NCI-H1105 treated with DMSO at 0.1 percent for 48 hours (cell line): ENCODE measurements at places on chromosomes 7 and 10.

- DNase-seq = no peak
Observed at GRCh38 chr10:49572594-49573114, 33.7 kb upstream of the ERCC6 start.

- no peak for DNase-seq
Observed at GRCh38 chr10:12822893-12823170, 178.7 kb downstream of the CCDC3 start.

DNA sequence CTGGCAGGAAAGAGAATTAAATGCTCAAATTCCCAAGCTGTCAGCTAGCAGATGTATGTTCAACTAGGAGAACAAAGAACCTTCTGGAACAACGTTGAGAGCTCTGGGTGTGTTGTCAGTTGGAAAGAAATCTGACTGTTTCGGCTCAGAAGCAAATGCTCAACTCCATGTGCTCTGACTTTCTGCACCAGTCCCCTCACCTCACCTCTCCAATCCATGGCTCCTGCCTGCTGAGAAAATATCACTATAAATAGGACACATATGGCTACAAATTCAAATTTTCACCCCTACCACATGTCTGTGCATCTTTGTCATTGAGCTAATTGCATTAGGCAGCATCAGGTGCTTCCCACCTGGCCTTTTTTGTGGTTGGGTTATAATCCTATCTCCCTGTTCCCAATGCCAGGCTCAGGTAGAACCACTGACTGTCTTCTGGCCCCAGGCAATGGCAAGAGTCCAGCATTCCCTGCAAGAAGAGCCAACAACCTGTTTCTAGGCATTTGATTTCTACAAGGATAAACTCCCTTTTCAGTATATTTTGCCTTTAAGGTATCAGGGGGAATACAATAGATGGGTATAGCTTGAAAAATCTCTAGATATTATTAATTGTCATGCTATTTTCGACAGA lies 142.6 kb upstream of the LSM8 start:
- DNase-seq = peak; percentile 29

DNA sequence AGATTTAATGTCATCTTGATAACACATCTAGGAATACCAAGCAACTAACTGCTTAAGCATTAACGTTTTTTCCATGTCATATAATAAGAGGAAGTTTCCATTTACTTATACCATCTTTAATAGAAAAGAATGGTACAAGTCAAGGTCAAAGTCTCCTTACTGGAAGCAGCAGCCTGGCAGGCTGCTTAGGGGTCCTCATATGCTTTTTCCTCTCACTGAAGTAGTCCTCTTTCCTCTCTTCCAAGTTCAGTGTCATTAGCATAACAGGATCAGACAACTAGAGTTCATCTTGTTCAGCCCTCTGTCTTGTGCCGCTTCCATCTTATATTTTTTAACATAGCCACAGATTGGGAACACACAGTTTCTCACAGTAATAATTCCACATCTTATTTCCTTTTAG lies 405.7 kb downstream of the GFRA1 start:
- no peak for DNase-seq

DNA sequence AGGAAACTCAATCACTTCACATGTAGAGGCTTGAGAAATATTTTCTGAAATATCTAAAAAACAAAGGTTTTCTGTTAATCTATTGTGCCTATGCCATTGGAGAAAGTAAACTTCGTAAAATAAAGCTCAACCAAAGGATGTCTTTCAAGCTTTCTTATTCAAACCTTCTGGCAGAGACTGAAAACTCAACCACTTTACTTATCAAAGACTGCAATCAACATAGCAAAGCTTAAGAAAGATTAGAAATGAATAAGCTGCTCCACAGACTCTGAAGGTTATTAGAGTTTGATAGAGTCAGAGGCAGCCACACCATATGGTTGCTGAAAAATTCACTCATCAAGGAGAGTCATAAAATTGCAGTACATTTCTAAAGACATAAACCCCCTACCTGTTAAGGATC lies 245.8 kb upstream of the MEOX2 start:
- no peak for DNase-seq

DNA sequence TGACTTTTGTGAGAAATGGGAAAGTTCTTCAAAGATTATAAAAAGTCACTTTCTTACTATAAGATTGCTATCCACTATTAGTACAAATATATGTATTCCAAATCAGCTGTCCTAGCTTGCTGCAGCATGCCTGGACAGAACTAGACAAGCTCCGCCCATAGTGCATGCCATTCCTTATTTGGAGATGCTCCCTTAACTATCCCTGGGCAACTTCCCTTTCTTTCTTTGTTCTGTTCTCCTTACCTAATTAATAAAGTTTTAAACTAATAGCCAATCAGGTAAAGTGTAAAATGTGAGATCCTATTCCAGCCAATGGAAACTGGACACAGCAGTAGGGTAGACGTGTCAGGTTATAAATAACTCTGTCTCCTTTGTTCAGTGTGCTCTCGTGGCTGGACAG lies 281.9 kb downstream of the CAMK1D start:
- DNase-seq = no peak

DNA sequence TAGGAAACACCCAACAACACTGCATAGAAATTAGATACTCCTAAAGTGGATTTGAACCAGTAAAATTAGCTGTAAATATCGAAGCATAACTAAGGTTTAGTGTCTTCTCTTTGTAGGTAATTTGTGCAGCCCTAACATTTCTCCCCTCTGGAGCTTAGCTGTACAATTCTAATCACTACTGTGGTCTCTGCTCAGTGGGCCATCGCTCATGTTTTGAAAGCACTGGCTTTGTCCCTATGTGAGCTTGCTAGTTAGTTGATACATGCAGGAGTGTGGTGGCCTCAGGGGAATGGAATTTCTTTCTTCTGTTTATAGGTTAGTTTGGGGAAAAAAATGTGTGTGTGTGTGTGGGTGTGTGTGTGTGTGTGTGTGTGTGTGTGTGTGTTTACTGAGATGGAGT lies 373.1 kb downstream of the DPP6 start:
- no peak for DNase-seq

- DNase-seq = no peak
Observed at GRCh38 chr10:56928714-56929113, 567.7 kb upstream of the ZWINT start.

DNA sequence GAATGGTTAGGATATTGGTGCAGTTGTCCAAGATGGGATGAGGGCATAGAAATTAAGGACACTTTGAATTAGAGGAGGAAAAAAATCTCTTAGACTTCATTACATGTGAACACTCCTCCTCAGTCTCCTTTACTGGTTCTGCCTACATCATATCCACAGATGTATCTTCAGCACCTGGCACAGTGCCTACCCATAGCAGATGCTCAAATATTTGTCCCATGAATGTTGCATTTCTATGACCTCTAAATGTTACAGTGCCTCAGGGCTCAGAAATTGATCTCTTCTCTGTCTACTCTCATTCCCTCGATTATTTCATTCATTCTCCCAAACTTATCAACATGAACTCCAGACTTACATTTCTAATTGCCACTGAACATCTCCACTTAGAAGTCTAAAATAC lies 17.1 kb downstream of the CNNM1 start:
- no peak for DNase-seq

- no peak for DNase-seq
Observed at GRCh38 chr10:28808693-28809092, 131.4 kb downstream of the BAMBI start.

DNA sequence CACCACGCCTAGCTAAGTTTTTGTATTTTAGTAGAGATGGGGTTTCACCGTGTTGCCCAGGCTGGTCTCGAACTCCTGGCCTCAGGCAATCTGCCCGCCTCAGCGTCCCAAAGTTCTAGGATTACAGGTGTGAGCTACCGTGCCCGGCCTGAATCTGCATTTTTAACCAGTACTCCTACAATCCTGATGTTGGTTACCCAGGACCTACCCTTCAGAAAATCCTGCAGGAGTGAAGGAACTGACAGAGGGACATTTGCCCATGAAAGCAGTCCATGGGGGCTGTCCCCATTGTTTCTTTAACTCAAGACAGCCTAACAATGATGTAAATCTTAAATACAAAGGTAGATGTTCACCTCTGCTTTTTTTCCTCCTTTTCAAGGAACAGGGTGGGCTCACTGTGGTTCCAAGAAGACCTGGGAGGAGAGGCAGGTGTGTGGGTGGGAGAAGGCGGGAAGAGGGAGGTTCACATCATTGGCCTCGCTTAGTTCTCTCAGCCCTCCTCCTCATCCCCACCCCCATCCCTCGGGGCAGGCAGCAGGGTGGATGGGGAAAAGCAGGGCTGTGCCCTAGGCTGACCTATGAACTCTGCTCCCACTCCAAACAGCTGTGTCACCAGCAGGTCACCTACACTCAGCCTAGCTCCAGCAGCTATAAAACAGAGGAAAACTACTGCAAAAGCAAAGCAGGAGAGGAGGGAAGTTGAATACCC lies 13.5 kb downstream of the LRRC20 start:
- no peak for DNase-seq

GRCh38 chr7:11570922-11571550 lies 261.0 kb downstream of the THSD7A start:
- DNase-seq = no peak

- DNase-seq = no peak
Observed at GRCh38 chr7:44062903-44063295, 2.5 kb downstream of the PGAM2 start.

DNA sequence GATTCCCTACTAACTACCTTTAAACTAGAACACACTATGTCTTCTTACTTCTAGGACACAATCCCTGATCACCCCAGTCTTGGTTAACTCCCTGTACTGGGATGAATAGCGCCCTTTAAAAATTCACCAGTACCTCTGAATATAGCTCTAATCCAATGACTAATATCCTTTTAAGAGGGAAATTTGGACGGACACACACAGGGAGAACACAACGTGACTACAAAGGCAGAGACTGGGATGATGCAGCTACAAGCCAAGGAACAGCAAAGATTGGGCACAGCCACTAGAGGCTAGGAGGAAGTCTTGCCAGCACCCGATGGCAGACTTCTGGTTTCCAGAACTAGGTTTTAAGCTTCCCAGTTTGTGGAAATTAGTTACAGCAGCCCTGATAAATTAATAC lies 81.4 kb downstream of the MALSU1 start:
- DNase-seq = no peak

GRCh38 chr10:112429654-112430230 lies 17.0 kb downstream of the ZDHHC6 start:
- no peak for DNase-seq

DNA sequence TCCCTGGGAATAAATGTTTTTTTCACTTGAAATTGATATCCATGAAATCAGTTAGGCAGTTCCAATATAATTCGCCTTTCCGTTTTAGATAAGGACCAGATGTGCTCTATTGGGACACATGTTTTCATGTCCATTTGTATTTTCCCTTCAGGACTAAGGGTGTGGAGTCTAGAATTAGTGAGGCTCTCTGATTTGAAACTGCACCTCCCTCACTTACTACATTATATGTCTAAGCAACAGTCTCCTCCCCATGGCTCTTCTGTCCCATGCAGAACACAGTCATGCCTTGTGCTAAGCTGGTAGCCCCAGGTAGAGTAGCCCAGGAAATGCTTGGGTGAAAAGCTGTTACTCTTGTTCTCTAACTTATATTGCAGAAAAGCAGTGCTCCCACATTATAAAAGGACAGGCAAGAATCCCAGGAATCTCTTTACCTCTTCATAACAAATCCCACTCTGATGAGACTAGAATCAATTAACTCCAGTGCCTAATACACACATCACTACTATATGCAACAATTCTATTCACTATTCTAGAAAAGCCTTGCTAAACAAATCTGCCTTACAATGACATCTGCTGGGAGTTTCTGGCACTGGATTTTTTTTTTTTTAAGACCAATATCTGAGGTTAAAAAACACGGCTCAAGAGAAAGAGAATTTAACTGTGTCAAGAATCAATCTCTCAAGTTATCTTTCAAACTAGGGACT lies 293.9 kb downstream of the SNX13 start:
- DNase-seq = peak; percentile 22

DNA sequence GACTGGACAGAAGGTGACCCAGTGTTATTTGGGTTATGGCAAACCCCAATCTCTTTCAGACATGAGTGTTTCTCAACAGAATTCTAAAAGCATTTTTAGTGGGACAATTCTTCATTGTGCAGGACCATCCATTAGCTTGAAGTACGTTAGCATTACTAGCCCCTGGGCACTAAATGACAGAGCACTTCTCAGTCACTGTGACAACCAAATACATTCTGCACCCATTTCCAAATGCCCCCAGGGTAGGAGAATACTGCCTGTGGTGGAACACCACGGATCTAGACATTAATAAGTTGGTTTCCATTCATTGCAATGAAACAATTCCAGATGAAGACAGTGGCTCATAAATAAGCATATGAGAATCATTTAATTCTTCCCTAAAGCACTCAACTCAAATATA lies 102.4 kb upstream of the FRMD4A start:
- DNase-seq = no peak

- DNase-seq = no peak
Observed at GRCh38 chr7:44994877-44995554, 5.0 kb upstream of the CCM2 start.

GRCh38 chr10:85612378-85612775 lies 754.2 kb downstream of the GRID1 start:
- DNase-seq = no peak

DNA sequence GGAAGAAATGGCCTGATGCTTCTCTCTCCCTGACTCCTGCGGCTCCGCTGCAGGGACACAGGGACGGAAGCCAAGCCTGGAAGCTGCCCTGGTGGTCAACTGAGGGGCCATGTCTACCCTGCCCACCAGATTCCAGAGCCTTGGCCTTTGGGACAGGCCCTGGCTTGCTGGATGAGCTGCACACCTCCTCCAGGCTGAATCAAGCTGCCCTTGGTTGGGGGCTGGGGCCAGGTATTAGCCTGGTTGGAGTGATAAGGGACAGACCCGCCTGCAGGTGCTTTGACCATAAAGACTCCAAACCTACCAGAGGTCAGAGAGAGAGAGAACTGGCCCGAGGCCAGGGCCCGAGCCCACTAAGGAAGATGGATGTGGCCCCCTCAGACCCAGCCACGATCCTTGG lies 30.1 kb downstream of the CRHR2 start:
- no peak for DNase-seq

- DNase-seq = no peak
Observed at GRCh38 chr7:115047958-115048720, 126.2 kb downstream of the MDFIC start.

GRCh38 chr10:131730771-131731497 lies 169.9 kb upstream of the PPP2R2D start:
- no peak for DNase-seq

DNA sequence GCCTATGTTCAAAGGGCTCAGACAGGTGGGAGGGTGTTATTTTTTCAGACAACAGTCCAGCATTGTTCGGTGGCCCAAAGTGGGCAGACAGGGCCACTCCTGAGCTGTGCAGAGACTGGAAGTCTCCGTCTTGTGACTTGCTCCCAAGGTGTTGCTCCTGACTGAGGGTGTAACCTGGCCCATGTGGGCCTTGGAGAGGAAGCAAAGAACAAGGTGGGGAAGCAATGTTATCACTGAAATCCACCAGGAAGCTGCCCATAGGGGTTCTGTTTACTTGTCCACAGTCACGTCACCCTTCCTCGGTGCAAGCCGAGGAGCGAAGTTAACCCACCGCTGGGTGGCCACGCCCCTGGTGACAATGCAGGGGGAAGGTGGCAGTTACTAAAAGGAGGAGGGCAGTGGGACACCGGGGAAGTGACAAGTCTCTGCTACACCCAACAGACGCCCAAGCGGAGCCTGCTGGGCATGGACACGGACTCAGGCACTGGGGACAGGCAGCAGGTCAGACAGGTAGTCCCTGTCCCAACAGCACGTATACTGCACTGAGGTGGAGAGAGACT lies 311.6 kb upstream of the MKI67 start:
- no peak for DNase-seq
